ENCODE measurements at places on chromosomes 5 and 9.

DNA sequence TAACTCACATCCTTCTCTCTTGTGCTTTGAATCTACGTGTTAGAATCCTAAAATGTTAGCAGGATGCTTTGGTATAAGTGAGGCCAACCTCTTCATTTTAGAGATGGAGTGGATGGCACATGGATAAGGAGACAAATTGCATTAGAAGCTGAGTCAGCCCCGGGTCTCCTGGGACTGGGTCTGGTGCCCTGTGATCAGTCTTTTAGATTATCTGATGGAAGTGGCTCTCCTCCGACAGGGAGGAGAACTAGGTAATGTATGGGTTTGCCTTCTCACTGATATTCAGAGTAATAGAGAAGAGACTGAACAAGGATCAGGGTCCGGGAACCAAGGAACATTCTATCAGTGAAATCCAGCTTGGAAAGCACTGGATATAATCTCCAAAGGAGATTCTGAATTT lies 74.9 kb upstream of the TNFSF8 start:
- DNase-seq: no peak

- DNase-seq: no peak
These were observed 106.9 kb downstream of the GABRG2 start for GRCh38 chr5:162174358-162174974.

GRCh38 chr5:57495285-57496086 lies 12.9 kb upstream of the ACTBL2 start:
- no peak for DNase-seq

DNA sequence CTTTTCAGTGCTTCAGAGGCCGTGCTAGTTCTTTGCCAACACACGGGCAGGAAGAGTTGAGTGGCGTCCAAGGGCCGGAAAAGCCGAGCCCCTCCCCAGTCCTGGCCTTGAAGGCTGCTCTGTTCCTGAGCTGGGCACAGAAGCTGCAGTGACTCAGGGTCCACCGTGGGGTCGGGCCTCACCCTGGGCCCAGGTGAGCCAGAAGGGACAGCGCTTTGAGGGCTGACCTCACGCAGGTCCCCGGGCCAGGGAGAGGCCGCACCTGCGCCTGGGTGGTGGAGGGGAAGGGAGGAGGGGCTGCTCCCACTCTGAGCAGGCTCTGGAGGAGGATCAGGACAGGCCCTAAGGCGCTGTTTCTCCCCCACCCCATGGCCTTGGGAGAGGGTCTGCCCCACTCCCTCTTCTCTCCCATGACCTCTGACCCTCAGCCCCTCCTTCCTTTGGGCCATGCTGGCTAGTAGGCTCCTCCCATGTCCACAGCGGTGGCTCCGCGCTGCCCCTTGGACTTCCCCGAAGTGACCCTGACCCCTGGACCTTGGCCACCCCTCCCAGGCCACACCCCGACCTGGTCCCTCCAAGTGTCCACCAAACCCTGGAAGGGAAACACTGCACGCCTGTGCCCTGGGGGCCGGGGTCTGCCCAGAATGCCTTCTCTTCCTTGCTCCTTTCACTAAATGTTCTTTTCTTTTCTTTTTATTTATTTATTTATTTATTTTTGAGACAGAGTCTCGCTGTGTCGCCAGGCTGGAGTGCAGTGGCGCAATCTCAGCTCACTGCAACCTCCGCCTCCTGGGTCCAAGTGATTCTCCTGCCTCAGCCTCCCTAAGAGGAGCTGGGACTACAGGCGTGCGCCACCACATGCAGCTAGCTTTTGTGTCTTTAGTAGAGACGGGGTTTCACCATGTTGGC lies 19.7 kb upstream of the SLC6A19 start:
- DNase-seq: no peak

DNA sequence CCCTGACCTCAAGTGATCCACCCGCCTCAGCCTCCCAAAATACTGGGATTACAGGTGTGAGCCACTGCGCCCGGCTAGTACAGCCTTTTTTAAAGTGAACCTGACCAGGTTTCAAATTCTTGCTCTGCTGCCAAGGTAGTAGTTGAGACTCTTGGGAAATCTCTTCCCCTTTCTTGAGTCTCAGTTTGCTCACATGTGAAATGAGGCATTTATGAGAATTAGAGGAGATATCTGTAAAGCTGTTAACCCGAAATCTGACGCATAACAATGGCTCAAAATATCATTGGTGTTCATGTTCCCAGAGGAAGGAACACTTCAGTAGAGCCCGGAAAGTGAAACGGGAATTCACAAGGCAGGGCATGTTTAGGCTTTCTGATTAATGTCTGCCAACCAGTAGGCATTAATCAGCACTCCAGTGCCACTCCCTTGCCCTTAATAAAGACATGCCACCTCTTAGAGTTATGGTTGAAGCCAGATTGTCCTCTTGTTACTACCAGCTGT lies 1.5 kb downstream of the ARPC5L start:
- peak; percentile 56 for DNase-seq

DNA sequence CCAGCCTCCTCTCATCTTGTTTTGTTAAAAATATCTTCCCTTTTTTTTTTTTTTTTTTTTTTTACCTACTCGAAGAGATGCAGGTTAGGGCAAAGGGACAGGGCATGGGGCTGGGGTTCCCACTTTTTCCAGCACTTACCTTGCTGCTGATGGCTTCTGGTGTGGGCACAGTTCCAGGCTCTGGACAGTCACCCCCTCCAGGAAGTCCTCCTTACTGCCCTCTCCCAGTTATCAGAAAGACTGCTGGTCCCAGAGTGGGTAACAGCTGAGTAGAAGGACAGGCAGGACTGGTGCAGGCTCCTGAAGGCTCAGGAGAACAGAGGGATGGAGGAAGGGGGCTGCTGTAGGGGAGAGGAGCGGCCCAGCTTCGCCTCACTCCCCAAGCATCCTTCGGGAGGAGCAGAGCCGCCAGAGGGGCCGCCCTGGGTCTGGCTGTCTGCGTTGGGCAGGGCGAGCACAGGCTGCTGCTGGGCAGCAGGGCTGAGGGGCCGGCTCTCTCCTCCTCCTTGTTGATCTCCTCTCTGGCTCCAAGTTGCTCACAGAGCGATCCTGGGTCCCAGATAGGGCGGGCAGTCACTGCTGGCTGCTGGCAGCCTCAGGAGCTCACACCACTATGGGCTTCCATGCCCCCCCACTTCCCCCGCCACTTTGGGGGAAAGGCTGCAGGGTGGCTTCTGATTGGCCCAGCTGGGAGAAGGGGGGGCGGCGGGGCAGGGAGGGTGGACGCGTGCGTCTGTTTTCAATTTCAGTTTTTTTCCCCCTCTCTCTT lies at the start of gene PDGFRB:
PDGFRB (minus strand) TSS at position 588 of the 769 bp plus-strand sequence. CDS start 18,798 bp downstream, outside the sequence.
- no peak for DNase-seq

DNA sequence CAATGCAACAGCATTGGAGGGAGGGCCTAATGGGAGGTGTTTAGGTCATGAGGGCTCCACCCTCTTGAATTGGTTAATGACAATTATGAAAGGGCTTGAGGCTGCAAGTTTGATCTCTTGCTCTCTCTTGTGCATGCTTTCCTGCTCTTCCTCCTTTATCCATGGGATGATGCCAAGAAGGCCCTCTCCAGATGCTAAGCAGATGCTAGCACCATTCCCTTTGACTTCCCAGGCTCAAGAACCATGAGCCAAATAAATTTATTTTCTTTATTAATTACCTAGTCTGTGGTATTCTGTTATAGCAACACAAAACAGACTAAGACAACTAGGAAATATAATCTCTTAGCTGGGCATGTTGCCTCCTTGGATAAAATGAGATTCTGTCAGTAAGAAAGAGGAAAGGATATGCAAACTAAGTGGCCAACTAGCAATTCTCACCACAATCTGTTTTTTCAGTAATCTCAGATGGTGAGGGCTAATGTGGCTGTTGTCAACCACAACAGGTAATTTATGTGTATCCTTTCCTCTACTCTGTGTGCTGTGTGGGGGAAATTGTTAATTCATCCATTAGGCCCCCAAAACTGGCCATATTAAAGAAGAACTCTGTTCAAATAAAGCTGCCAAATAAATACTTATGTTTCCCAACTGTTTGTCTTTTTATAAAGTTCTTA lies 269.1 kb upstream of the CD180 start:
- no peak for DNase-seq

DNA sequence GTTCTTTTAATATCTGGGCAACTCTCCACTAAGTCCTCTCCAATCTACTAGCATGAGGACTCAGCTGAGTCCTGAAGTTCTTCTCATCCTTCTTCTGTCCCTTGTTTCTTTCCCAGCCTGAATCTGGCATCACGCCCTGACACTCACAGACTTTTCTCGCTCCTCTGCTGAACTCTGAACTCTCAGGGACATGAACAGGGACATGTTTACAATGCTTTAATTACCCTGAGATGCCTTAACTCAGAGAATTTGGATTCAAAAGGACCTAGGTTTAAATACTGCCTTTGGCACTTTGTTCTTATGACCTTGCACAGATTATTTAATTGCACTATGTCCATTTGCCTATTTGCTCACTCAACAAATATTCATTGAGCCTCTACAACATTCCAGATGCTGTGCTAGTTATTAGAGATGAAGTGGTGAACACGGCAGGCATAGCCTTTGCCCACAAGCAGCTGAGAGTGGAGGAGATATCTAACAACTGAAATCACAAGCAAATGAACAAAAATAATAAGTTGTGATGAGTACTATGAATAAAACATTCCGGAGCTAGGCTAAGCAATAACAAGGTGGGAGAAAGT lies 106.0 kb downstream of the ADRB2 start:
- DNase-seq: no peak

GRCh38 chr5:36442796-36443195 lies 141.1 kb upstream of the RANBP3L start:
- DNase-seq: no peak

DNA sequence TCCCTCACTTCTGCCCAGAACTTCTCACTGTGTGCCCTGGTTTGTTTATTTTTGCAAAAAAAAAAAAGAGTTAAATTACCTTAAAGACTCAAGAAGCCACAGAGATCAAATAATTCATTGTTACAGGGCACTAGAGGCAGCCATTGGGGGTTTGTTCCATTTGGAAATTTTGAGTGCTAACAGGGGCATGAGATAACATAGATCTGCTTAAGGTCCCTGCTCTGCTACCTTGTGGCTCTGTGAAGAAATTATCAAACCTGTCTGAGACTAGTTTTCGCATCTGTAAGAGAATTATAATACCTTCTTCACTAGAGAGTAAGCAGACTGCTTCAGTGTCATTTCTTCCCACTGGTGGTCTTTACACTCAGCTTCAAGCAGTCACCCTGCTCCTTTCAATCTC lies 394 bp downstream of the TLR4 start:
- DNase-seq: peak; percentile 2

- DNase-seq: no peak
These were observed 61.6 kb downstream of the ICE1 start for GRCh38 chr5:5483880-5484598.

DNA sequence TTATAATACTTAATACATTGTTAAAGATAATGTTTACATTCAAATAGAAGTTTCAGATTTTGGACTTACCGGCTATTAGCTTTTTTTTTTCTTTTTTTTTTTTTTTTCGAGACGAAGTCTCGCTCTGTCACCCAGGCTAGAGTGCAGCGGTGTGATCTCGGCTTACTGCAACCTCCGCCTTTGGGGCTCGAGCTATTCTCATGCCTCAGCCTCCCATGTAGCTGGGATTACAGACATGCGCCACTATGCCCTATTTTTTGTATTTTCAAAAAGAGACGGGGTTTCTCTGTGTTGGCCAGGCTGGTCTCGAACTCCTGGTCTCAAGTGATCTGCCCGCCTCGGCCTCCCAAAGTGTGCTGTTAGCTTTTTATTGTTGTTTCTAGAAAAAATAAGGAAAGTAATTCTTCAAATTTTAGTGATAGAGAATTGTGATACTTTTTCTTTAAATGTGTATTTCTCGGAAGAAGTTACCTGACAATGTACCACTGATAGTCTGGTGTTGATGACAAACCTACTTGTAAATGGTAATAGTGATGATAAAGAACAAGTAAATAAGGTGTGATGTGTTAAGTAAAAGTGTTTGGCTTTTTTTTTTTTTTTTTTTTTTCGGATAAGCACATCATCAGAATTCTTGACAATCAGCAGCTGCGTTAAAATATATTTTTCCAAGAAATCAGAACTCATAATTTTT lies 2.7 kb downstream of the CDC42SE2 start:
- DNase-seq: no peak

GRCh38 chr5:180324601-180324950 lies 28.6 kb downstream of the GFPT2 start:
- no peak for DNase-seq

DNA sequence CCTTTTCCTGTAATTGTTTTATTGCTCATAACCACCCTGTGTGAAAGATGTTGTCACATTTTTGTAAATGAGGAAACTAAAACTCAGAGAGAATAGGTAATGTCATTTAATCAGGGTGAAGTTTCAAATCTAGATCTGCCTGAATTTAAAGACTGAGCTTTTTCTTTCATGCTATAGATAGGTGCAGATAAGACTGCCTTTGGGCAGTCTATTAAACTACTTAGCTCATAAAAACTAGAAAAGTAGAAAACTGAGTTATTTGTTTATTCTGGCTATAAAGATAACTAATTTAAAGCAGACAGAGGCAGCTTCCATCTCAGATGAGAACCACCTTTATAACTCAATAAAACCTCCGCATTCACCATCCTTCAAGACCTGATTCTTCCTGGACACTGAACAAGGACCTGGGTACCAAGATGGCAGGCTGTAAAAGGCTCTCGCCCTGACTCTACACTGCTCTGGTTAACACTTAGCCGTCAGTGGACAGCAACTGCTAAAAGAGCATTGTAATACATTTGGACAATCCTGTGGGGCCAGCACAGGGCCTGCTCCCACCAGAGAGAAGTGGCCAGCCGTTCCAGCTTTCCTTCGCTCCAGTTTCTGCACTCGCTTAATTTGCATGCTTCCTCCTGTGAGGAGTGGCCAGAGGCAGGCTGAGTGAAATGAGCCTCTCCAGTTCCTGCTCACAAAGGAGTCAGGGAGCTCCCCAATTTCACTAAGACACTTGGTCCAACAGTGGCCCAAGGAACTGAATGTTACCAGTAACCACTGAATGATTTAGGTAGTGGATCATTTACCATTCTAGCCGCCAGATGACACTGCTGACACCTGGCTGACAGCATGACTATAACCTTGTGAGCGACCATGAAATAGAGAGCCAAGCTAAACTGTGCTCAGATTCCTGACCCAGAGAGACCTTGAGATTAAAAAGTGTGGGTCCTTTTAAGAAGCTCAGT lies 566.4 kb downstream of the EFNA5 start:
- no peak for DNase-seq

DNA sequence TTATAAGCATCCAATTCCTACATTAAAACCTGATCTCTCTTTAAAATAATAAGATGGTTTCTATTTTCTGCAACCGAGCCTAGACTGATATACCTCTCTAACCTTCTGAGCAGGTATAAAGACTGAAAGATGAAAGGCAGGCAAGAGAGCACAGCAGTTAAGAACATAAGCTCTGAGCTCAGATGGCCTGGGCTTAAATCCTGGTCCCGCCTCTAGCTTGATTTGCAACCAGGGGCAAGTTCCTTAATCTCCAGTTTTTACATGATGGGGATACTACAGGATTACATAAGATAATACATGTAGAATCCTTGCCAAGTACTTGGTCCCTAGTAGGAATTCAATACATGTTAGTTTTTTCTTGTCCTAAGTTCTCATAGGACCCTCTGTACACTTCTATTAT lies 33.9 kb downstream of the SLC24A2 start:
- no peak for DNase-seq

GRCh38 chr9:84393266-84393950 lies 52.9 kb upstream of the SLC28A3 start:
- no peak for DNase-seq

- DNase-seq: no peak
These were observed 2.4 kb upstream of the FAM78A start for GRCh38 chr9:131278702-131279111.

- no peak for DNase-seq
These were observed 112.8 kb upstream of the BOD1 start for GRCh38 chr5:173729079-173729765.

GRCh38 chr5:60519372-60519771 lies 180.6 kb downstream of the DEPDC1B start:
- no peak for DNase-seq

GRCh38 chr5:69451941-69452647 lies 37.2 kb downstream of the MARVELD2 start:
- DNase-seq: peak; percentile 1
